ENCODE measurements at places on chromosomes 11 and 22.

- no peak for DNase-seq
These were observed 224.8 kb upstream of the RAG2 start for GRCh38 chr11:36822829-36823228.

- DNase-seq: no peak
These were observed 1313.7 kb downstream of the BRD1 start for GRCh38 chr22:48513929-48514328.

GRCh38 chr11:9738707-9739106, 74.8 kb downstream of the SWAP70 start:
- DNase-seq: no peak

- DNase-seq: peak; percentile 83
These were observed 8.4 kb downstream of the FAM118A start for GRCh38 chr22:45318168-45318557.

GRCh38 chr22:36369922-36370791, 17.6 kb downstream of the MYH9 start:
- no peak for DNase-seq

- no peak for DNase-seq
These were observed 114.4 kb downstream of the PLEKHA7 start for GRCh38 chr11:16899708-16900303.

GRCh38 chr11:129373489-129373953, 2.1 kb upstream of the BARX2 start:
- DNase-seq: no peak

GRCh38 chr11:79439886-79440570, 802 bp downstream of the TENM4 start:
- DNase-seq: no peak

DNA sequence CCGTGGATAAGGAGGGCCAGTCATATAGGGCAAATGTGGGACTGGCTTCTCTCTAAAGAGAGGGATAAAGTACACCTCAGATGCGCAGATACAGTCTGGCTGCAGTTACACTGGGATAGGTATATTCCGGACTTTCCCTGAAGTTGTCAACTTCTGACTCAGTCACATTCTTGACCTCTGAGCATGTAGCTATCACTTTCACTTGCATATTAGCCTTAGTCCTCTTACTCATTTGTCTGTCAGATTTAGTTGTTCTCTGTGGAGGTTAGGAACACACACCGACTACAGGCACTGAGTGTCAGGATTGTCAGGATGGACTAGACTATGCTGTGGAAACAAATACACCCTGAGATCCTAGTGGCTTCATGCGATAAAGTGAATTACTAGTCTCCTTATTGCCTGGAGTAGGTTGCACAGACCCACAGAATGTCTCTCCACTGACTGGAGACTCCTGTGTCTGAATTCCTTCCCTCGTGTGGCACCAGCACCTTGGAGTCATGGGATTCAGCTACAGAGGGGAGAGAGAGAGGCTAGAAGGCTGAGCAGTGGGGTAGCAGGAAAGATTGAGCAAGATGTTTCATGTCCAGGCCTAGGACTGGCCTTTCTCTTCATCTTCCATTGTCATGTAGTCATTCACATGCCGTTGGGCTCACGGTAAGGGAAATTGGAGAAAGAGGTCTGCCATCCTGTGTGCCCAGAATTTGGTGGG, 654.3 kb downstream of the NTM start:
- no peak for DNase-seq

Data from stimulated activated CD4-positive, alpha-beta T cell treated with anti-CD3 and anti-CD28 coated beads, Interleukin-4, amount 100 ng/mL, for 1 hour (primary cell).